Activated naive CD4-positive, alpha-beta T cell treated with anti-CD3 and anti-CD28 coated beads for 36 hours (primary cell): ENCODE measurements at places on chromosomes 11 and 22. TPM values are rescaled to one million over a fixed set of nuclear protein-coding genes. Genes with fewer than 3 reads are reported as not detected.

DNA sequence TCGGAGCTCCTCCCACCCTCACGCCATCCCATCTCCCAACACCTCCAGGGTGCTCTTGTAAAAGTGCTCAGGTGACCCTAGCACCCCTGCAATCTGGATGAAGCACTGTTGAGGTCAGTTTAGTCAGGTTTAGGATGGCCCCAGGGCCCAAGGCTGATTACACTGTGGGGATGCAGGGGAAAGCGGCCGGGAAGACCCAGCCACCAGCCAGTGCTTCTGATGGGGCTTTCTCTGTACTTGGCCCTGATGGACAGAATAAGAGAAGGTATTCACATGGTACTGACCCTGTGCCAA is 28.7 kb downstream of the TPBGL start:
- no peaks in the 10 kb centered on the region for H3K27me3 ChIP-seq
- DNase-seq = no peak
- peaks cover 28% of the 10 kb centered on the region for H3K4me1 ChIP-seq
- no peak overlapping the region for H3K27ac ChIP-seq
- H3K4me3 ChIP-seq = no peak overlapping the region
- H3K36me3 ChIP-seq = peaks cover 11% of the 10 kb centered on the region

DNA sequence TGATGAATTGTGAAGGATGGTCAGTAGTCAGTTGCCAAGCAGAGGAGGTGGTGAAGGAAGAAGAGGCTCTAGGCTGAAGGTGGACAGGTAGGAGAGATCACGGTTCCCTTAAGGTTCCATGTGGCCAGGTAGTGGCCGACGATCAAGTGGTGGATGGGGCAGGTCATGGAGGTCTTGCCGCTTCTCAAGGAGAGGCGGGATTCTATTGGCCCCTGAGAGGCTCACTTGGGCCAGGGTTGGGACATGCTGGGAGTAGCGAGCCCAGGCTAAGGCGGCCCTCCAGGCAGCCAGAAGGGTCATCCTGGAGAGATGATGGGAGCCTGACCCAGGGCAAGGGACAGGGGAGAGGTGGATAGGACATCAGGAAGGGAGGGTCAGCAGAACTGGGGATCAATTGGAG is 20.9 kb upstream of the TMPRSS4 start:
- H3K4me3 ChIP-seq = no peak overlapping the region
- H3K36me3 ChIP-seq = no peaks in the 10 kb centered on the region
- no peak overlapping the region for H3K27ac ChIP-seq

CASP12 gene
- total RNA-seq = not detected

BTBD18 gene
- total RNA-seq = not detected

DNA sequence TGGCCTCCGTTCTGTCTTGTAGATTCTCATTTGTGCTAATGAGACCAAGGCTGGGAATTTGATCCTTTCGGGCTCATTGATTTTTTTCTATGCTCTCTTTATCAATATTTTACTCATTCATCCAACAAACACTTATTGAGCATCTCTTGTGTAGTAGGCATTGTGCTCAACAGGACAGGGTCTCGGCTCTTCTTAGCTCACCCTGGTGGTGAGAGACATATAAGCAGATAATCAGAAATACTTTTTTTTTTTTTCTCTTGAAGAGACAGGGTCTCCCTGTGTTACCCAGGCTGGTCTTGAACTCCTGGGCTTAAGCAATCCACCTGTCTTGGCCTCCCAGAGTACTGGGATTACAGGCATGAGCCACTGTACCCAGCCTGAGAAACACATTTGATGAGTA is 48.0 kb upstream of the SLC5A1 start:
- no peaks in the 10 kb centered on the region for H3K4me1 ChIP-seq
- no peak overlapping the region for H3K27ac ChIP-seq
- DNase-seq = no peak
- no peak overlapping the region for H3K4me3 ChIP-seq
- H3K36me3 ChIP-seq = no peaks in the 10 kb centered on the region
